NCI-H345 (cell line): ENCODE measurements at places on chromosomes 7 and 10.

DNA sequence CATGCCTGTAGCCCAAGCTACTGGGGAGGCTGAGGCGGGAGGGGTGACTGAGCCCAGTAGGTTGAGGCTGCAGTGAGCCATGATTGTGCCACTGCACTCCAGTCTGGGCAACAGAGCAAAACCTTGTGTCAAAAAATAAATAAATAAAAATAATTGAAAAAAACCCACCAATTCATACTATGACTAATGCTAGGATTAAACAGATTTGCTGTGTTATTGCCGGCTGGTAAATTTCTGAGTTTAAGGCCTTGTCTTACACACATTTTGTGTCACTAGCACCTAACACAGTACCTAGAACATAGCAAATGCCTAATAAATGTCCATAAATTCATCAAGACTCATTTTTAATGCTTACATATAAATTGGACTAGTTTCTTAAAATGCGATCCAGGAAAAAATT lies 8.7 kb downstream of the ESYT2 start:
- no peak for DNase-seq

GRCh38 chr10:131850383-131850870 lies 50.4 kb upstream of the PPP2R2D start:
- no peak for DNase-seq

- peak; percentile 96 for DNase-seq
These were observed at the start of gene TMEM106B for GRCh38 chr7:12211054-12211710. Gene TMEM106B, plus strand, starts transcription at chr7:12211294. Its CDS starts 3,517 bp downstream, at chr7:12214811.

DNA sequence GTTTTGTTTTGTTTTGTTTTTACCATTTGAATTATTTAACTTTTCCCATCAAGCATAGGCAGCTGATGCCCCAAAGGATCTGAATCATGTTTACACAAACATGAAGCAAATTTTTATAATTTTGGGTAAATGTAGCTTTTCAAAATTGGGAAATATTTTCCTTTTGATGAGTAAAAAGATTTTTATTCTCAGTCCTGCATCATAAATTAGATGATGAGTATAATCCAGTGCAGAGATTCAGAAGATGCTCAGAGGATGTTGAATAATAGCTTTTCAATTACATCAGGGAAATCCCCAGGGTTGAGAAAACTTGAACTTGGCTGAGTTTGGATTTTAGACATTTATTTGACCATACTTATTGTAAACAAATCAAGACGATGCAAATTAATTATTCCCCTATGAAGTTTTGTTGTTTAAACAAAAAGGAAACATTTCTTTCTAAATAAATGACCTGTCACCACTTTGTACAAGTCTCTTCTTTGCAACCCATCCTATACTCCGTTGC lies 121.7 kb downstream of the FAM204A start:
- no peak for DNase-seq

- peak; percentile 55 for DNase-seq
These were observed 142.9 kb upstream of the PCGF5 start for GRCh38 chr10:91077549-91078071.

DNA sequence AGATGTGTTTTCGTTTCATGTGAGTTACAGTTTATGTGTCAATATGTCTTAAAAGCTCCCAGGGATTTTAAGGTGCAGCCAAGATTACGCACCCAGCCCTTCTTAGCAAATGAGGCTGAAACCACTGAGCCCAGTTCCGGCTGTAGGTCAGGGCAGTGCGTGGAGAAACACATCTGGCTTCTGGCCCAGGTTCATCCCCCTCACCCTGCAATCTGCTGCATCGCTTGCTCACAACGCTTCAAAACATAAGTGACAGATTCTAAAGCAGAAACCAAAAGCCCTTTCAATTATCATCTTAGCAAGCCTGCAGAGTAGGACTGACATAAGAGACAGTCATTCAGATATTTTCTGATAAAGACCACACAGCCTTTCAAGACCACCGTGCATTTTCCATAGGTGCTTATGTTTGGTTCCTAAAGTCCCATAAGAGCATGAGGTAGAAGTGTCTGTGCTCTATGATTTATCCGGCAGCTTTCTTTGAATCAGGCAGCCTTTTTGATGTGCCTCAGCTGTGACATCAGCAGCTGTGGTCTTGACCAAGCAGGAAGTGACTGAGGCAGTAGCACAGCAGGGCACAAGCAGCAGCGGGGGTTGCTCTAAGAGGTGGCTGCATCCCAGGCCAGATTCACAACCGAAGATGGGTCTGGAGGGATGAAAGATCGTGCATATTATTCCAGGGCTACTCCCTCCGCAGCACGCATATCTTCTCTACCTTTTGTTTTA lies 72.1 kb upstream of the LYZL2 start:
- DNase-seq: peak; percentile 1

GRCh38 chr10:3750006-3750816 lies 34.8 kb downstream of the KLF6 start:
- peak; percentile 45 for DNase-seq

DNA sequence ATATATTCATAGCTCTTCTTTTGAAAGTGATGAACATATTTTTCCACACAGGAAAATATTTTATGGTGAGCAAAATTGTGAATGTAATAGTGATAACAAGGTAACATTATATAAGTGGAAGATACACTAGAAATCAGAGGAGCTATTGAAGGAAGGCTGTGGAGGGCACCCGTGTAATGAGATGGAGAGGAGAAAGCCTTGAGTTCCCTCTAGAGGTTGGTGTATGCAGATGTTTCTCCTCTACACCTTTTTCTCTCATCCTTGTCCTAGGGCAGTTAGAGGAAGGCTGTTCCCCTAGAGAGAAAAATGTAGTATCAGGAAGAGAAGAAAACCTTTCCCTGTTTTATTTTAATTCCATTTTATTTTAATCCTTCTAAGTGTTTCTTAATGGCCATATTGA lies 54.6 kb upstream of the NRG3 start:
- peak; percentile 7 for DNase-seq

DNA sequence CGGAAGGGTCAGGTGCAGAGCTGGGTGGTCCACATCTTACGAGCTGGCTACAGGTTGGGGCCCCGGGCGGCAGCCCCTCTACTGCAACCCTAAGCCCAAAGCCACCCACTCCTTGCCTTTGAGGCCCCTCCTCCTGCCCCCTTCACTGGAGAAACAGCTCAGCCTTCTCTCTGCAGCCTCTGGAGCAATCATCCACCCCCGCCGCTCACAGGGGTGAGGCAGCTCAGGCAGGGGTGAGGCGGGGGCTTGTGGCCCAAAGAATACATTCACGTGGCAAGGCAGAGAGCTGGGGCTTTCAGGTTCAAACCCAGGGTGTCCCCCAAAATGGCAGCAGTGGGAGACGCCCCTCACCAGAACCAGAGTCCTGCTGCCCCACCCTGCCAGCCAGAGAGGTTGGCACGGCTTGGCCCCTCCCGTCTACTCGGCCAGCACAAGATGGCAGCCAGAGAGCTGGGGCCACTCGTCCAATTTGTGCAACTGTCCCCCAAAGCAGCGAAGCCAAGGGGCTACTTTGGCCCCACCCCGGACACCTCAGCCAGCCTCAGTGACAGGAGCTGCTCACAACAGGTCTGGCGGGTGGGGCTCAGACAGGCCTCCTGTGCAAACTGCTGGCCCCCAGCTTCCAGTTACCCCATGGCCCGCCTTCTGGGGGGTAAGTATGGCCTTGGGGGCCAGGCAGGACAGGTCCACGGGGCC lies 7.2 kb downstream of the GNB2 start:
- no peak for DNase-seq

- no peak for DNase-seq
These were observed 1120.6 kb downstream of the SORCS1 start for GRCh38 chr10:106043863-106044262.
